Kidney (tissue), 22 donors: ENCODE measurements at places on chromosomes 5 and 9. TPM values are rescaled to one million over a fixed set of nuclear protein-coding genes. Genes with fewer than 3 reads are reported as not detected.

DNA sequence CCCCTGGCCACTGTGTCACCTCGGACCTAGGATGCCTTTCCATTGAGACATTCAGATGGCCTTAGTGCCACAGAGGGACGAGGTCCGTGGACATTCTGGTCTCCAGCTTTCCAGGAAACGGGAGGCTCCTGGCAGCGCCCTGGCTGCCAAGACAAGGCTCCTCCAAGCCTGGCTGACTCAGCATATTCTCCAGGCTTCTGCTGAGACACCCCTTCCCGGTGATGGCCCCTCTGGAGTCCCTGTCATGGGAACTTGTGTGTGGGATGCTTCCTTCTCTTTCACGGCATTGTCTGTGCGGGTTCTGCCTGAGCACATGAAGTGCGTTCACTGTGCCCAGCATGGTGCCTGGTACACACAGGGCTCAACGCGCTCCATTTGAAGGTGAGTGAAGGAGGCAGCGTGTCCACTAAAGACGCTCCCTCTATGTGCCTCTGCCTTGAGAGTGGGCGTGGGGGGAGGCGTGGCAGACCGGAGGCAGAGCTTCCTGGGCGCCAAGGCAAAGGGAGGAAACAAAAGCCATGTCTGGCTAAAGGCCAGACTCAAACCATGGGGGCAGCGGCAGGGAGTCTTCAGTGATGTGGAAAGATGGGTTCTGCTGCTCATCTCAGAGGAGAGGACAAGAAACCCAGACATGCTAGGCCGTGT lies 46.4 kb upstream of the PRRC2B start:
- no peak overlapping the region for H3K27ac ChIP-seq
- H3K27me3 ChIP-seq = no peaks in the 10 kb centered on the region
- no peak overlapping the region for H3K4me3 ChIP-seq
- no peaks in the 10 kb centered on the region for H3K36me3 ChIP-seq
- DNase-seq = peak; percentile 26

- H3K4me3 ChIP-seq = no peak overlapping the region
- no peak for DNase-seq
- no peak overlapping the region for H3K27ac ChIP-seq
- H3K36me3 ChIP-seq = no peaks in the 10 kb centered on the region
Measured at GRCh38 chr9:113715086-113715485, 161.0 kb upstream of the ZNF618 start.

- H3K27me3 ChIP-seq = no peaks in the 10 kb centered on the region
- no peaks in the 10 kb centered on the region for H3K36me3 ChIP-seq
- no peak for DNase-seq
- H3K4me3 ChIP-seq = peak within 1 kb of the TSS; percentile 28
Measured at GRCh38 chr9:73151653-73152542, at the start of gene ANXA1. Gene ANXA1, plus strand, starts transcription at chr9:73151865. Its CDS starts 6,671 bp downstream, at chr9:73158536.

GRCh38 chr5:345404-346195 lies 24.1 kb downstream of the AHRR start:
- H3K4me1 ChIP-seq = no peaks in the 10 kb centered on the region
- no peaks in the 10 kb centered on the region for H3K27me3 ChIP-seq
- H3K36me3 ChIP-seq = no peaks in the 10 kb centered on the region
- no peak for DNase-seq
- no peak overlapping the region for H3K4me3 ChIP-seq

GRCh38 chr9:16413509-16414016 lies 456.9 kb downstream of the BNC2 start:
- H3K36me3 ChIP-seq = no peaks in the 10 kb centered on the region
- DNase-seq = no peak
- H3K27me3 ChIP-seq = no peaks in the 10 kb centered on the region

GRCh38 chr5:157485340-157485739 lies 25.3 kb downstream of the NIPAL4 start:
- H3K4me3 ChIP-seq = no peak overlapping the region
- no peaks in the 10 kb centered on the region for H3K36me3 ChIP-seq
- no peaks in the 10 kb centered on the region for H3K27me3 ChIP-seq
- no peaks in the 10 kb centered on the region for H3K4me1 ChIP-seq
- no peak overlapping the region for H3K27ac ChIP-seq
- no peak for DNase-seq

DNA sequence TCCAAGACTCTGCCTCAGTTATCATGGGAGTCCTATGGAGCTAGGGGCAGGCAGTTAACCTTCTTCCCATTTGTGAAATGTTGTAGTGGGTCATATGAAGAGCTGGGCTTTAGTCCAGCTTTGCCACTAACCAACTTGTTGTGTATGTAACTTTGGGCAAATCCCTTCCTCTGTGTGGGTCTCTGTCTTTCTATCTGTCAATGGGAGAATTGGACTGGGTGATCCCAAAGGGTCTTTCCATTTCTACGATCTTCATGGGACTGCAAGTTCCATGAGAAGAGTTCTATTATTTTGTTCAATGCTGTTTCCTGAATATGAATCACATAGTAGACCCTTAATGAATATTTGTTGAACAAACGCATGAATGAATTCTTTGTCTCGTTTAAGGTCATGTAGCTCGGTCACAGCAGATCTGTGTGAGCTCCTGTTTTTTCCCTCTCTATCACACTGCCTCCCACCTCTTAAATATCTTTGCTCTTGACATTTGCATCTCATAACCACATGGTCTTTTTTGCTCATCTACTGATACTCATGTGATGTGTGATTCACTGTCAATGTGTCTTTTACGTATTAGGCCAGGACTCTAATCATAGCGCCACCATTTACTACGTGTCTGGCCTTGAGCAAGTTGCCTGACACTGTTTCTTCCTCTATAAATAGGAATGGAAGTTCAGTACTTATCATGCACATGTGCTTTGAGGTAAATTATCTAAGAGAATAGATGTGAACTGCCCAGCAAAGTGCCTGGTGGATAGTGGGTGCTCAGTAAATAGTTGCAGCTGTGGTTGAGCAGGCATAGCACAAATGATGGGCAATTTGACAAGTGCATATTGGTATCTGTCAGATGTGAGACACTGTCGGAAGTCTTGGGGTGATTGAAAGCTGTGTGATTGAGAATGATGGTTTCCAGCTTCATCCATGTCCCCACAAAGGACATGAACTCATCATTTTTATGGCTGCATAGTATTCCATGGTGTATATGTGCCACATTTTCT lies 37.4 kb downstream of the PTTG1 start:
- H3K36me3 ChIP-seq = no peaks in the 10 kb centered on the region
- no peak for DNase-seq
- H3K27me3 ChIP-seq = no peaks in the 10 kb centered on the region
- H3K27ac ChIP-seq = no peak overlapping the region
- no peaks in the 10 kb centered on the region for H3K4me1 ChIP-seq

DNA sequence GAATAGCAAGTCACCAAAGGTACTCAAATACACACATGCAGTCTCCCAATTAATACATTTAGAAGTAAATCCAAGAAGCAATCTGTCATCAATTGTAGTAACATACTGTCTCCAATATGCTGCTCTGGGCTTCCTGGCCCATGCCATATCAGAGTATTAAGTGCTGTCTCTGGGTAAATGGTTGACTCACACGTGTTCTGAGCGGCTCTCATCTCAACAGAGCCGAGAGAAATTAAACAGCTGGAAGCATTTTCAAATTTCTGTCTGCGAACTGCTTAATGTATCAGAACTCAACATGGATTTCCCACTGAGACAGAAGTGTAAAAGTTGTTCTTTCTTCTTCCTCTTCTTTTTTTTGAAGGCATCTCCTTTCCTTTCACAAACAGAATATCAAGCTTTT lies 247.3 kb upstream of the TAS2R1 start:
- no peak for DNase-seq
- no peaks in the 10 kb centered on the region for H3K4me1 ChIP-seq
- H3K36me3 ChIP-seq = no peaks in the 10 kb centered on the region
- H3K4me3 ChIP-seq = no peak overlapping the region

- DNase-seq = no peak
- H3K27me3 ChIP-seq = no peaks in the 10 kb centered on the region
- no peaks in the 10 kb centered on the region for H3K4me1 ChIP-seq
- H3K4me3 ChIP-seq = no peak overlapping the region
Measured at GRCh38 chr5:149497357-149497756, 53.9 kb downstream of the CSNK1A1 start.

GRCh38 chr9:76521906-76522305 lies 62.9 kb downstream of the GCNT1 start:
- no peaks in the 10 kb centered on the region for H3K27me3 ChIP-seq
- no peak overlapping the region for H3K4me3 ChIP-seq
- DNase-seq = no peak
- H3K36me3 ChIP-seq = no peaks in the 10 kb centered on the region

DNA sequence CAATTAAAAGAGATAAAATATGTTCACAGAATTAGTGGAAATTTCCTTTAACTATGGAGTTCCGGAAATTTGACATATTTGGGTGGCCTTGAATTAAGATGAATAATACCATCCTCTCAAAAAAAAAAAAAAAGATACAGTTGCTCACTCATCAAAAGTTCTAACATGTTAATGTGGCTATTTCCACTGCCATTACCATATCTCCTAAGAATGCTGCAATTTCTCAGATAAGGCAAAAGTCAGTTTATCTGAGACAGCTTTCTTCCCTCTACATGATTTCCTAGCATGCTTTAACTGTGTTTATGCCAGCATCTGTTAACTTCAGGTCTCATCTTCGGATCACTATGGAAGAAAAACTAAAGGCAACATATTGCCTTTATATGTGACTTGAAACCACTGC lies 2.6 kb downstream of the FASTKD3 start:
- H3K27ac ChIP-seq = no peak overlapping the region
- H3K4me3 ChIP-seq = no peak overlapping the region
- no peaks in the 10 kb centered on the region for H3K4me1 ChIP-seq
- no peak for DNase-seq
- H3K36me3 ChIP-seq = no peaks in the 10 kb centered on the region

DNA sequence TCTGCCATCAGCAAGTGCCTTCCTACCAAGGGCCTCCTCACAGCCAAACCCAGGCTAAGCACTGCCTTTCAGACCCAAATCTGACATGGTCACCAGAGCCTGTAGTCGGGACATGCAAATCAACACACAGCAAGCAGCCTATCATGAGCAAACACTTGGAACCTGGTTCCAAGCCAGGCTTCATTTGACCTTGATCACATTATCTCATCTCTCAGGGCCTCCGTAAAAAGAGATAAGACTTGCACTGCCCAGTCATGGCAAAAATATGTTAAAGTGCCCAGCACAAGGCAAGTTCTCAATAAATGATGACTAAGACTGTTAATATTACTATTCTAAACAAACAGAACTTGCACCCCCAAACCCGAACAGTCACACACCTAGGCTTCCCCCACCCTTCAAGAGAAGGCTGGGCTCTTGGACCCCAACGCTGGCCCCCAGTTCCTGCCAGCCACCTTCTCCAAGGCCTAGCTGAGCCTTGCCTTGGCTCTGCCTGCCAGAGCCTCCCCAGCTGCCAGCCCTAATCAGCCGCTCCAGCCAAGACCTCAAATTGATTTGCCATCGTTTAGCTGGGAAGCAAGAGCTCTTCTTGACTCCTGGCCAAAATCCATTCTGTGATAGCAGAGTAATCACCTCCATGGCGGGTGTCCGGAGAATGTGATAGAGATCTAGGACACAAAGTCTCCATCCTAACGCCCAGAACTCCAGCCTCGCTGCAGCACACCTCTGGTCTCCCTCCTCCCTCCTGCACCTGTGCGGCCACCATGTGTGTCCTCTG lies 18.7 kb downstream of the CPLX2 start:
- H3K36me3 ChIP-seq = no peaks in the 10 kb centered on the region
- H3K27me3 ChIP-seq = no peaks in the 10 kb centered on the region
- H3K4me3 ChIP-seq = no peak overlapping the region
- H3K27ac ChIP-seq = no peak overlapping the region
- no peak for DNase-seq
- no peaks in the 10 kb centered on the region for H3K4me1 ChIP-seq

BBLN gene
- 192 TPM for polyA plus RNA-seq

FBLL1 gene
- polyA plus RNA-seq = not detected

SPAG8 gene
- polyA plus RNA-seq = 2.4 TPM

STPG3 gene
- not detected for polyA plus RNA-seq

SMIM33 gene
- not detected for polyA plus RNA-seq

IL5 gene
- not detected for polyA plus RNA-seq
